ENCODE measurements at places on chromosomes 7 and 10.

DNA sequence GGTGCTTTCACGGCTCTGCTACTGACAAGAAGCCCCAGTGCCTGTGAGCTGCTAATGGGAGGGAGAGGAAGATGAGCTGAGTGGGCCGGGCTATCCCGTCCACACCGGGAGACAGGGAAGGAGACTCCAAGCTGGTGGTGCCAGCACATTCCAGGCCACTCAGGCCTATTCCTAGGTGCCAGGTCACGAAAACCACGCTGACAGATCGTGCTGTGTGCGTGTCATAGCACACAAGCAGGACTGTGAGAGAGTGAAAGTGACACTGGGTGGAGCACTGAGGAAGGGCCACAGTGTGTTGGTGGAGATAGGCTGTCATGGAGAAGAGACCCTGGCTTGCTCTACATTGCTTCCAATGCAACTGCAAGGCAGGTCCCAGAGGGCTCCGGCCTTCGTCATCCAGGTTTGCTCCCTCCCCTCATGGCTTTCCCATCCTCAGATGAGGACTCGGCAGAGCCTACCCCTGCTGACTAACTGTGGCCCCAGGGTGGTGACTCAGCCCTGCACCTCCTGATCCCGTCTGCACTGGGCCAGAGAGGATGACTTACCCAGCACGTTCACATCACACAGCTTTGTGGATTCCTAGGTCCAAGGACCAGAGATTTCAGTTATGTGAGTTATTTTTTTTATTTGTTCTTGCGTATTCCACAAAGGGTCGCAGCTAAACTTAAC is 167.3 kb downstream of the EGFR start:
- DNase-seq = no peak

DNA sequence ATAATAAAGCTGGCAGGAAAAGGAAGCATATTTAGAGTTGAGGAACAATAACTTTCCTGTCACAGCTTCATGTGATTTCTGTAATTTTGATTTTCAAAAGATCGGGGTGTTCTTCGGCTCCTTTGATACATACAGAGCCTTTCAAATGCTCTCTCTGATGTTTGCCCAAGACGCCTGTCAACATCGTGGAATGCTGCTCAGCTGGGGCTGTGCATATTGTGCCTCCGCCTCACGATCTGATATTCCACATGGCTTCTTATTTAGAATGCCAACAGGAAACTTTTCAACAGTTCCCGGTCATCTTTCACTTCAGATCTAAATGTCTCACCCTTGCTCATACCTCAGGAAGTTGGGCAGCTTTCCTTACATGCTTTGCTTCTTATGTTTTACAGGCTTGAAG is 7.3 kb downstream of the NPY start:
- no peak for DNase-seq

DNA sequence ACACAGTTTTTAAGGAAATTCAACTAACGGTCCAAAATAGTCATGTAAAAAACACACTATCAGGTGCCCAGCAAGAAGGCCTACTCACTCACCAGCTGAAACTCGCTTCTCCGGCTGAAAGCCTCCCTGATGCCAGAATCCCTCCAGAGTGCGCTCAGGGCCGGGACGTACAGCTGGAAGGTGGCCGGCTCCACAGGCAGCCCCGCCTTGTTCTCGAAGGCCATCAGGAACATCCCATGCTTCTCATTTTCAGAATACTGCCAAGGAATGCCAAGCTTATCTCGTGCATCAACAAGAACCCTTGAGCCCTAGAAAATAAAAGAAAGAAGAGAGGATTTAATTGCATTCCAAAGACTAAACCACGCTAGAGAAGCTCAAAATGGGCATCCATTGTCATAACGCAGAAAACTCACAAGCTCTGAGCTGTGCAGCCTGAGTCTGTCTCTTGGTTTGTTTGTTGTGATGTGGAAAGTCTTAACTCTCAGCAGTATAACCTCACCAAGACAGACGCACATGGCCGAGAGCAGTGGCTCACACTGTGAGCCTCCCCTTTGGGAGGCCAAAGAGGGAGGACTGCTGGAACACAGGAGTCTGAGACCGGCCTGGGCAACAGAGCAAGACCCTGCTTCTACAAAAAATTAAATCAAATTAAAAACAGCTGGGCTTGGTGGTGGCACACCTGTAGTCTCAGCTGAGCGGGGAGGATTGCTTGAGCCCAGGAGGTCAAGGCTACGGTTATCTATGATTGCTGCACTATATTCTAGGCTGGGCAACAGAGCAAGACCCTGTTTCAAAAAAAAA is 49.1 kb downstream of the GNA12 start:
- no peak for DNase-seq

GRCh38 chr10:101682172-101682825 is 12.7 kb downstream of the FBXW4 start:
- no peak for DNase-seq

GRCh38 chr10:88347597-88348304 is 235.4 kb downstream of the RNLS start:
- DNase-seq = no peak

DNA sequence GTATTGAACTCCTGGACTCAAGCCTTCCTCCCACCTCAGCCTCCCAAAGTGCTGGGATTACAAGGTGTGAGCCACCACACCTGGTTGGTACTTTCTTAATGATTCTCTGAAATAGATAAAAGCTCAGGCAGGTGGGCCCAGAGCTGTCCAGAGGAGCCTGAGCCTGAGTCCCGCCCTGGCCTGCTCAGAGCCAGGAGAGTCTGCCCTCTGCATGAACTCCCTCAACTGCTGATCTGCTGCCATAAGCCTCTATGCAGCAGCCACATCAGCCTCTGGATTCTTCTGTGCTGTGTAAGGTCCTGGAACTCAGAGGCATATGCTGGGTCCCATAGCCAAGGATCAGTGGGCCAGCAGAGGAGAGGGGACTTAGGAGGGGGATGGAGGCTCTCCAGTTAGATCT is 23.1 kb upstream of the DDIT4 start:
- DNase-seq = no peak

DNA sequence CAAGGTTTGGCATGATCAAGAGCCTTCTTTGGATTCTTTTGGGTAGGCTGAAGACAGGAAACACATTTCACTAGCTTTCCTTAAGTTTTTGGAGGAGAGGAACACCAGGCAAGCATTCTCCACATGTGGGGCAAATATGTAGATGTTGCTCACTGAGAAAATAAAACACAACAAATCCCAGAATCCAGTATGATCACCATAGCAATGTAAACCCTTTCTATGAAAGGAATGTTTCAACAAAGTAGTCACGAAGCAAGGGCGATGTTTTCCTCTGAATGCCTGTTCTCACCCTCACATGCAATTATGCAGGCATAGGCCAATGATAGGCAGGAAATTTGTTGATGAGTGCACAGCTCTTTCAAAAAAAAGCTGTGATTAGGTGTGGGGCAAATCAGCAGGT is 20.5 kb upstream of the CEP41 start:
- DNase-seq = no peak

- no peak for DNase-seq
Observed at GRCh38 chr7:147915781-147916180, 674.8 kb upstream of the C7orf33 start.

DNA sequence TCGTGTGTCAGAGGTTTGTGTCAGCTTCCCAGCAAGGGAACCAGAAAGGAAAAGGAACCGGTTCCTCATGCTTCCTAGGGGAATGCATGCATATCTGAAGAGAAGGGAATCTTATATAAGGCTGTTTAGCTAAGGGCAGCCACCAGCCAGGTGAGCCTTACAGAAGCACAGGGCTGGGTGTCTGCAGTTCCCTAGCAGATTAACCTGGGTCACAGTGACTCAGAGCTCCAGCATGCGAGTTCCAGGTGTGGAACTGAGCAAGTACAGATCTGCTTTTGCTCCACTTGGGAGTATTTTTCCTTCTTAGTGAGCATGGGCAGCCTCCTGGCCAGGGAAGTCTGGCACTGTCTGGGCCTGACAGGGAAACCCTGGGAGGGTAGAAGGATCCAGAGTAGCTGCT is 957 bp upstream of the ANKRD2 start:
- no peak for DNase-seq

DNA sequence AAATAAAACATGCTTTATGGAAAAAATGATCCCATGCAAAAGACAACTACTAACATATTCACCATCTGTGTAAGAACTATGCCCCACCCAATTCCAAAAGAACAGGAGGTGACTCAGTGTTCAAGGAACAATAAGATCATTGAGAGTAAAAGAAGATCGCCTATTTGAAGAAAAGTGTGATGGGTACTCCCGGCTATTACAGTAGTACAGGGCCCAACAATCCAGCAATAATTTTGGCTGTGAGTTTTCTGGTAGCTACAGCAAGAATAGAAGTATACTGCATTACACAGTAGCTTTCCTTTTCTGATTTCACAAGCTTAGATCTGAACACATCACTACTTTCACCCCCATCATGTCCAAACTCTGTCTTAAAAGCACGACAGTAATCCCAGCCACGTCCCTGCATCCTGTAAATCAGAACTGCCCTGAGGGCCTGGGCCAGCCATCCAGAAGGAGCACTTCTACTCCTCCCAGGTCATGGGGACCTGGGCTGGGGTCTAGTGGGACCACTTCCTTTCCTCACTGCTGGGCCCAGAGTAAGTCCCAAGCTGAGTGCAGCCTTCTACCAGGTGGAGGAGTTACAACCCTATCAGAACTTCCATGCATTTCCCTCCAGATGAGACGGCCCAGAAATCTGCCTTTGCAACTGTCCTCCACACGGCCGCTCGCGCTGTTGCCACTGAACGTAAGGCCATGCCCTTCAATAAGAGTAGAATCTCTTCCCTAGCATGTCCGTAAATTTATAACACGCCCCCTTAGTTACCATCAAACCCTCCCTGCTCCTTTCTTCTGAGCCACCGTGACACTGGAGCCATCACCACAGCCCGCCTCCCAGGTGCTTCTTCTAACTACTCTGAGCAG is 7.9 kb downstream of the ESYT2 start:
- DNase-seq = no peak

DNA sequence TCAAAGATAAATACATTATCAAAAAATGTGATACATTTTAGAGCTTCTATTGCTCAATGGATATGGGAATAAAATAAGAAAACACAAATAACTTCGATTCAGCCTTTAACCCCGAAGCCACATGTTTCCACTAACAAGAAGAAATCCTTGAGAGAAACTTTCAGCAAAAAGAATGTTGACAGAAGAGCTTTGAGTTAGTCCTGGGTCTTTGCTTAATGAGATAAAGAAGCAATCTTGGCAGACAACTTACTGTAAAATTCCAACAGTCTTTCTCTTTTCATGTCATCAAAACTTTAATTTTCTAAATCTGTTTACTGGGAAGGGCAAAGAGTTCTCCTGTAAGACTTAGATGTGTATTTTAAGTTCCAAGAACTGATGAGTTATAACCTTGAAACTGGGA is 810.2 kb downstream of the CNTNAP2 start:
- DNase-seq = no peak

- DNase-seq = no peak
Observed at GRCh38 chr10:97543025-97543546, 29.5 kb upstream of the ANKRD2 start.

- no peak for DNase-seq
Observed at GRCh38 chr7:88233828-88234227, 14.0 kb upstream of the SRI start.

- DNase-seq = no peak
Observed at GRCh38 chr7:154767821-154768415, 235.0 kb downstream of the PAXIP1 start.

Measured in stimulated activated CD8-positive, alpha-beta memory T cell treated with anti-CD3 and anti-CD28 coated beads, Interleukin-4, amount 100 ng/mL, for 4 hours (primary cell).